ENCODE measurements at places on chromosomes 5 and 9. TPM values are rescaled to one million over a fixed set of nuclear protein-coding genes. Genes with fewer than 3 reads are reported as not detected.

The CA9 gene
- not detected for polyA plus RNA-seq

The SPINK6 gene
- polyA plus RNA-seq: not detected

The GARIN3 gene
- polyA plus RNA-seq: not detected

The IRX2 gene
- not detected for polyA plus RNA-seq

The LRRC70 gene
- not detected for polyA plus RNA-seq

The PCDHA10 gene
- polyA plus RNA-seq: not detected

The SLC1A3 gene
- polyA plus RNA-seq: not detected

The SMIM23 gene
- polyA plus RNA-seq: not detected

The PRDM9 gene
- not detected for polyA plus RNA-seq

The FOXD4L6 gene
- polyA plus RNA-seq: not detected

The CEP120 gene
- polyA plus RNA-seq: 29.1 TPM

The SLC25A25 gene
- 7.4 TPM for polyA plus RNA-seq

The FAF2 gene
- 11.1 TPM for polyA plus RNA-seq

The CCDC171 gene
- polyA plus RNA-seq: 0.18 TPM

The IER5L gene
- not detected for polyA plus RNA-seq

The CLTB gene
- 54.1 TPM for polyA plus RNA-seq

The SLC25A2 gene
- not detected for polyA plus RNA-seq

The EXOSC3 gene
- 36.5 TPM for polyA plus RNA-seq

The TEX48 gene
- polyA plus RNA-seq: not detected

The ESM1 gene
- polyA plus RNA-seq: 0.10 TPM

Data from IgD-negative memory B cell (primary cell).